Spinal cord (tissue), 10 donors: ENCODE measurements at places on chromosomes 12 and 14. TPM values are rescaled to one million over a fixed set of nuclear protein-coding genes. Genes with fewer than 3 reads are reported as not detected.
A peak's percentile ranks its signal among the peaks of the same experiment; 100 is the strongest.

DNA sequence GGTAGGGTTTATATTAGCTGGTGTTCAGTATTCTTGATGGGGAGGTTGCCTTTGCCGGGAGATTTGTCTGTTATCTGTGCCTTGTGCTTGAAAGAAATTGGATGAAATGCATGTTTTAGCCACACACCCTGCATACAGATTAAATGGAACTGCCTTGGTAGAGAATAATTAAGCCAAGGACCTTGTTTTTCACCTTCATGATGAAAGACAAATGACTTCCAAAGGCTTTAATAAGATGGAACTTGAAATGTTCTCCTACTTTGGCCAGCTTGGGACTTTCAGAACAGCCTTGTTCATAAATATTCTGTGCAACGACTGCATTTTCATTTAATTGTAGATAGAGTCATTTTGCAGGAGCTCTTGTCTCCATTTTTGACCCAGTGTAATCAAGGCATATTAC is 21.2 kb downstream of the JDP2 start:
- H3K36me3 ChIP-seq: peaks cover 14% of the 10 kb centered on the region
- no peak overlapping the region for H3K4me3 ChIP-seq
- DNase-seq: peak; percentile 77
- no peaks in the 10 kb centered on the region for H3K27me3 ChIP-seq

Gene SLCO1B1
- total RNA-seq: not detected

- no peaks in the 10 kb centered on the region for H3K36me3 ChIP-seq
- no peaks in the 10 kb centered on the region for H3K4me1 ChIP-seq
Measured at GRCh38 chr12:93136253-93137055, 207.4 kb upstream of the EEA1 start.

GRCh38 chr12:111699962-111700361 is 14.1 kb downstream of the ACAD10 start:
- no peaks in the 10 kb centered on the region for H3K4me1 ChIP-seq
- peaks cover 54% of the 10 kb centered on the region for H3K36me3 ChIP-seq

GRCh38 chr12:127044836-127045235 is 1222.1 kb upstream of the TMEM132C start:
- no peaks in the 10 kb centered on the region for H3K4me1 ChIP-seq
- no peak overlapping the region for H3K27ac ChIP-seq
- H3K36me3 ChIP-seq: no peaks in the 10 kb centered on the region
- no peaks in the 10 kb centered on the region for H3K27me3 ChIP-seq
- DNase-seq: no peak
- no peak overlapping the region for H3K4me3 ChIP-seq
